ENCODE measurements at places on chromosomes 3 and 15. TPM values are rescaled to one million over a fixed set of nuclear protein-coding genes. Genes with fewer than 3 reads are reported as not detected.

DNA sequence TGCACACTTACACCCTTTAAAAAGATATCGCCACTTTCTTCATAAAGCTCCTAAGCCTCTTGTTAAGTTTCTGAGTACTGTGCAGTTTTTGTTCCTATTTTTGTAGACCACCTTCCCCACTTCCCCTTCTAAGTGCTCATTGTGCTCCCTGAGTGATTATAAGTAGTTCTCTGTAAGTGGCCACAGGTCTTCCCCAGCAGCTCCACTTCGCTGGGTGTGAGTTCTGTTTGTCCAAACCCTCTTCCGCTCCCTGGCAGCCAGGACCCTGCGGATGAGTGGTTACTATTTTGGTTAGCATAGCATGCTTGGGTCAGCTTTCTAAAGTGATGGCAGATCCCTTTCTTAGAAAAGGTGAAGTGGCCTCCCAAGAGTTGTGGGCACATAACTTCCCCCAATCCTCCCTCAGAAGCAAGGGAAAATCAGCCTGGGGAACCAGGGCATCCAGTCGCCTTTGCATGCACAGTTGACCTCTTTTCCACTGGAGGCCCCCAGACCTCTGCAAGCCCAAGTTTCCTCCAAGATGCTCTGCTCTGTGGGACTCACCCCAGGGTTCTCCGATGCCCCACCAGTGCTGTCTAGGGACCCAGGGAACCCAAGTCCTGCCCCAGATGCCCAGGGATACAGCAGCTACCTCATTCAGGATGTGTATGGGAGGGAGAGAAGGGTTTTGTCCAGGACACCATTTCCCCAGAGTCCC is 69.6 kb downstream of the ATP10A start:
- H3K4me3 ChIP-seq: no peak overlapping the region
- no peak for DNase-seq
- no peak overlapping the region for H3K27ac ChIP-seq
- no peaks in the 10 kb centered on the region for H3K36me3 ChIP-seq
- H3K4me1 ChIP-seq: no peaks in the 10 kb centered on the region

GRCh38 chr15:95025924-95026728 is 794.8 kb downstream of the MCTP2 start:
- no peaks in the 10 kb centered on the region for H3K36me3 ChIP-seq
- no peaks in the 10 kb centered on the region for H3K4me1 ChIP-seq
- DNase-seq: no peak
- no peak overlapping the region for H3K4me3 ChIP-seq

GRCh38 chr3:156404217-156404616 is 150.7 kb downstream of the SSR3 start:
- H3K27me3 ChIP-seq: no peaks in the 10 kb centered on the region
- no peaks in the 10 kb centered on the region for H3K36me3 ChIP-seq
- H3K4me1 ChIP-seq: no peaks in the 10 kb centered on the region
- no peak overlapping the region for H3K27ac ChIP-seq
- no peak overlapping the region for H3K4me3 ChIP-seq

- no peak for DNase-seq
- no peak overlapping the region for H3K4me3 ChIP-seq
- no peaks in the 10 kb centered on the region for H3K4me1 ChIP-seq
- H3K27me3 ChIP-seq: no peaks in the 10 kb centered on the region
- H3K36me3 ChIP-seq: no peaks in the 10 kb centered on the region
These were observed 398.8 kb upstream of the ATP10A start for GRCh38 chr15:26261966-26262365.

Gene MST1R
- 1.1 TPM for total RNA-seq

DNA sequence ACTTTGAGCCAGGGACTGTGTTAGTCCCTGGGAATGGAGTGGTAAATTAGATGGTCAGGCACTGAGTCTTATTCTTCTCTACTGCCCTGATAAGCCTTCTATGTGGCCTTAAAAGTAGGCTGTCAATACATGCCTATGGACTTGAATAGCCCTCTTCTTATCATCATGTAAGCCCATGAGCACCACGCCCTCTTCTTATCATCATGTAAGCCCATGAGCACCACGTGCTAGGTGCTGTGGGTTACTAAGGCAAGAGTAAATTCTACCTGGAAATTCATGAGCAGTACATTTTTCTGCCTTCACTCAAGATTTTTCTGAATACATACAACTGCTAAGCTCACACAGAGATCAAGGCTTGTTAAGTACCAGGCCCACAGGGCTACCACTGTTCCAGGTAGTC is 68.5 kb downstream of the DHX30 start:
- H3K4me3 ChIP-seq: no peak overlapping the region
- no peaks in the 10 kb centered on the region for H3K4me1 ChIP-seq
- no peaks in the 10 kb centered on the region for H3K27me3 ChIP-seq
- DNase-seq: no peak

GRCh38 chr15:27341780-27342343 is 370.9 kb downstream of the GABRG3 start:
- DNase-seq: peak; percentile 81
- no peaks in the 10 kb centered on the region for H3K27me3 ChIP-seq
- H3K4me3 ChIP-seq: no peak overlapping the region
- H3K4me1 ChIP-seq: no peaks in the 10 kb centered on the region
- H3K36me3 ChIP-seq: no peaks in the 10 kb centered on the region
- peak overlapping the region; percentile 60 for H3K27ac ChIP-seq

Gene RHCG
- total RNA-seq: not detected

GRCh38 chr15:29550834-29551465 is 271.3 kb downstream of the TJP1 start:
- no peaks in the 10 kb centered on the region for H3K4me1 ChIP-seq
- H3K36me3 ChIP-seq: no peaks in the 10 kb centered on the region
- no peak overlapping the region for H3K4me3 ChIP-seq
- H3K27ac ChIP-seq: no peak overlapping the region
- no peak for DNase-seq
